Activated CD4-positive, alpha-beta T cell treated with anti-CD3 and anti-CD28 coated beads for 24 hours (primary cell): ENCODE measurements at places on chromosomes 7 and 10.
A peak's percentile ranks its signal among the peaks of the same experiment; 100 is the strongest.

- DNase-seq = no peak
Observed at GRCh38 chr10:87816898-87817608, 973 bp downstream of the ATAD1 start.

GRCh38 chr10:77604063-77604462 lies 33.5 kb downstream of the KCNMA1 start:
- DNase-seq = no peak

- no peak for DNase-seq
Observed at GRCh38 chr7:83798489-83798888, 149.6 kb upstream of the SEMA3E start.

GRCh38 chr10:34047389-34047788 lies 712.9 kb upstream of the NRP1 start:
- no peak for DNase-seq

GRCh38 chr7:29315892-29316270 lies 121.3 kb downstream of the CHN2 start:
- no peak for DNase-seq

DNA sequence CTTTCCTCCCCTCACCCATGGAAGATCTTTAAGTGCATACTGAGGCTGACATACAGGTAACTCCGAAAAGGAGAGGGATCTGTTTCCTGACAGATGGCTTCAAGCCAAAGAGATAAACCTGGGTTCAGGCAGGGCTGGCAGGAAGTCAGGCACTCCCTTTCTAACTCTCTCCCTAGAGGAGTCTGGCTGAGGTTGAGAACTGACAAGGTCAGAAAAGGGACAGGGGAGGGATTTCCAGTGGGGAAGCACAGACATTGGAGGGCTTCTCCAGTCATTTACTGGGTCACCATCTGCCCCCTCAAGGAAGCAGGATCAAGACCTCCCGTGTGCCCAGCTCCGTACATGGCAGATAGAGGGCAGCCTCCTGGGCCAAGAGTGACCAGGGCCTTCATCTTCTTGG lies 31.6 kb downstream of the TLX1 start:
- DNase-seq = no peak

- DNase-seq = no peak
Observed at GRCh38 chr7:26554952-26555351, 263.3 kb downstream of the SNX10 start.

DNA sequence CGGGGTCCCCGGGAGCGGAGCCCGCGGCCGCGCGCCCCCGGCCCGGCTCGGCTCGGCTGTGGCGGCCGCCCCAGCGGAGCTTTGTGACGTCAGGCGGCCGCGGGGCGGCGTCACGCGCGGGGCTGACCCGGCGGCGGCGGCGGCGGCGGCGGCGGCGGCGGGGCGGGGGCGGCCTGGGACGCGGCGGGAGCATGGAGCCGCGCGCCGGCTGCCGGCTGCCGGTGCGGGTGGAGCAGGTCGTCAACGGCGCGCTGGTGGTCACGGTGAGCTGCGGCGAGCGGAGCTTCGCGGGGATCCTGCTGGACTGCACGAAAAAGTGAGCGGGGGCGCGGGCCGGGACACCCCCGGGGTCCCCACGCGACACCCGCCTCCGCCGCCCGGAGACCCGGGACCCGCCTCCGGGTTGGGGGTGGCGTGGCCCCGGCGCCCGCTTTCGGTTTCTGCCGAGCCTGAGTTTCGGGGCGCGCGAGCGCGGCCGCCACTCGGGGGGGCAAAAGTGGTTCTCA lies at the start of gene PWWP2B:
TSS of gene PWWP2B (plus strand) at position 165 of the 506 bp plus-strand sequence. CDS start at position 192, 27 bp downstream.
- DNase-seq = peak; percentile 27

GRCh38 chr10:93680412-93681047 lies 21.9 kb downstream of the FRA10AC1 start:
- DNase-seq = no peak

- DNase-seq = no peak
Observed at GRCh38 chr10:107362306-107362705, 197.8 kb upstream of the SORCS1 start.

DNA sequence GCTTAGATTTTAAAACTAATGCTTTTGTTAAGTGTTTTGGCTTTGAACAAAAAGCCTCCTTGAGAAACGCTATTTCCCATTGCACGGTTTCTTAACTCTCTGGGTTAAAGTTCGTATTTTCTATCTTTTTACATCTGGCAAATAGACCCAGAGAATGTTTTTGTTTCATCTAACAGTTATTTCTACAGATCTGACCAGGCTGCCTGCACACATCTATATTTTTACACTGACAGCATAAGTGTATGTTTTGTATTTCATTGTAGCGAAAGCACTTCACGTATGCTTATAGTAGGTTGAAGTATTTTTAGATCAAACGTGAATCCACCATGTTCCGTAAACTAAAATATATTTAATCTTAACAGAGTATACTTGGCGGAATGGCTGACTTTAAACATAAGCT lies 477.3 kb downstream of the SDK1 start:
- DNase-seq = no peak

GRCh38 chr7:30844483-30844874 lies 67.2 kb upstream of the AQP1 start:
- no peak for DNase-seq

DNA sequence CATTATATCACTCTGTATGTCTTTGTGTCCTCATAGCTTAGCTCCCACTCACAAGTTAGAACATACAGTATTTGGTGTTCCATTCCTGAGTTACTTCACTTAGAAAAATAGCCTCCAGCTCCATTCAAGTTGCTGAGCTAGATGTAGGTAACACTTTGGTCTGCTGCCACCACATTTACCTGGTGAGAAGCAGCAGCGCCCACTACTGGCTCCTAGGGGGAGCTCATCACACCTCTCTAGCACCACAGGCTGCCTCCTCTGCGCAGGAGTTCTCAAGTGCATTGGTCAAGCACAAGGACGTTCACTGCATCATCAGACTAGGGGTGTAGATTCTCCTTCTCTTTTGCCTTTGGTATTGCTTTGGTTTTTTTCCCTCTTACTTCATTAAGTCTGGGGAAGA lies 530.9 kb upstream of the AUTS2 start:
- DNase-seq = no peak
